ENCODE measurements at places on chromosomes 12 and 14.

DNA sequence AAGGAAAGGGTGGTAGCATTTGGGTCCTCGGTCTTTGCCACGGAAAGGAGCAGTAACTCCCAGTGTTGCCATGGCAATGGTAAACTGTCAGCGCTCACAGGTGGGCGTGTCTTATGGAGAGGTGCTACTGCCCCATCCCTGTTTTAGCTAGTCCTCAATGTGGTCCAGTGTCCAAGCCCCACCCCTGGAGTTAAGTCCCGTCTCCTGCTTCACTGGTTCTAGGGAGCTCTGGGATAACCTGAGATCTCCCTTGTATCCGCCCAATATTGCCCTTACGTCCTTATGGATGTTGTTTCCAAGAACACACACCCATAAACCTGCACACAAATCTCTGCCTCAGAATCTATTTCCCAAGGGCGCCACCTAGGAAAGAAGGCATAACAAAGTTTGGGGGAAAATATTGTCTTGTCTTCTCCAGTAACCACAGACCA is 64.2 kb downstream of the SPRING1 start:
- DNase-seq, result no peak

GRCh38 chr12:123945287-123946151 is 27.1 kb downstream of the CCDC92 start:
- no peak for DNase-seq

- no peak for DNase-seq
These were observed 460.6 kb downstream of the AACS start for GRCh38 chr12:125525879-125526278.

DNA sequence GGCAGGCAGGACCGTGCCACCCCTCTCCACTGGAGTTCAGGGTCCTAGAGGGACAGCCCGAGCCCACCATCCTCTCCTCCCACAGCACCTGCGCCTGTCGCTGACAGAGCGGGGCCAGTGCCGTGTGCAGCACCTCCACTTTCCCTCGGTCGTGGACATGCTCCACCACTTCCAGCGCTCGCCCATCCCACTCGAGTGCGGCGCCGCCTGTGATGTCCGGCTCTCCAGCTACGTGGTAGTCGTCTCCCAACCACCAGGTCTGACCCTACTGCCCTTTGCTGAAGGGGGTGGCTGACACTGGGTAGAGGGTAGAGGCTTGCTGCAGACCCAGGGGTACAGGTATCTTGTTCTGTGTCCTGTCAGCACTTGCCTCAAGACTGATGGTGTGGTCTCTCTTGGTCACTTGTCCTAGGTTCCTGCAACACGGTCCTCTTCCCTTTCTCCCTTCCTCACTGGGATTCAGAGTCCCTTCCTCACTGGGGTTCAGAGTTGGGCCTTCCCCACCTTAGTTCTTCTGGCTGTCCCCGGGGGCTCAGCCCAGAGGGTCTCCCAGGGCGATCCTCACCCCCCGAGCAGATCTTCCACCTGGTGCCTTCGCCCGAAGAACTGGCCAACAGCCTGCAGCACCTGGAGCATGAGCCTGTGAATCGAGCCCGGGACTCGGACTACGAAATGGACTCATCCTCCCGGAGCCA is 42.0 kb downstream of the SH2B3 start:
- DNase-seq, result no peak

DNA sequence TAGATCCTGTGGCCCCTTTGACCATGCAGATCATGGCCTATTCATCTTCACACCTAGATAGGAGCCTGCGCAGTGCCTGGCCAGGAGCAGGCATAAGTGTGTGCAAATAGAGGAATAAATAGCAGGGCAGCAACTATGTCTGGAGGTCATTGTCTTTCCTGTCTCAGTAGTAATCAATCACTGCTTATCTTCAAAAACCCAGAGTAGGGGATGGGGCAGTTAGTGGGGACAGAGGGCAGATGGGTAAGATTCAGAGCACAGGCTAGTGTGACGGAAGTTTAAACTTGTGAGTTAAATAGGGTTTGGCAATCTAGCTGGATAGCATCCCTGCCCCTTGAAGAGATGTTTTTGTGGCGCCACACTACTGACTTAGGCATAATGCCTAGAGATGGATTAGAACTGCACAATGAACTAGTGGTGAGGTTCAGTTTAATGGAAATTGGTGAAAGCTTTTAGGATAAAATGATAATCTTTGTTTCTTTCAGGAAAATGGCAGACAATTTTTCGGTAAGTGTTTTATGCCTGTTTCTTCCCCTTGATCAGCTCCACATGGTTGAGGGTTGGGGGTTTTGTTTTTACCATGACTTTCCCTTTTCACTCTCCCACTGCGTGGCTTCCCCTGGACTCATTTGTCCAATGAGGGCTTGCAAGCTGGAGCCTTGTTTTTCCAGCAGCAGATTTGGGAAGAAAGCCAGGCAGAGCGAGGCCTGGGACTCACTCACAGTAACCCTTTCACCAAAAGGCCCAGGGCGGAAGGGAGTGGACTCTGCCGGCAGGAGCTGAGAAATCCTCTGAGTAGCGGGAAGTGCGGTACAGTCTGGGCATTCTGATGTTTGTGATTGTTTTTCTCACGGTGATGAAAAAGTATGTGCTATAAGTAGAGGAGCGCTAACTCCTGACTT is 8.1 kb downstream of the LGALS3 start:
- no peak for DNase-seq

GRCh38 chr14:54447231-54447692 is 6.1 kb upstream of the CNIH1 start:
- no peak for DNase-seq
